ENCODE measurements at places on chromosomes 5 and 9.

DNA sequence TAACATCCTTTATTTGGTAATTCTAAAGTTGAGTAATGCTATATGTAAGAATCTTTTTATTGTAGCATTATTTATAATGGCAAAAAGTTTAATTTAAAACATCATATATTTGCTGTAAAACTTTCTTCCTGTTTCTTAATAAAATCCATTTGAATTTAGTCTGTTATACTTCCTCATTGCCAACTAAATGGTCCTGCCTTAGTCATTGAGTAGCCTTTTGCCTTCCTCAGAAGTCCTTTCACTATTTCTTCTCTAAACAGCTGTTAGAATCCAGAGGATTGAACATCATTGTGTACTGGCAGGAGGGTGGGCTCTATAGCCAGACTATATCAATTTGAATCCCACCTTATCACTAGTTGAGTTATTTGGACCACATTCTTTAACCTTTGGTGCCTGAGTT lies 11.0 kb downstream of the SLC44A1 start:
- DNase-seq: no peak

DNA sequence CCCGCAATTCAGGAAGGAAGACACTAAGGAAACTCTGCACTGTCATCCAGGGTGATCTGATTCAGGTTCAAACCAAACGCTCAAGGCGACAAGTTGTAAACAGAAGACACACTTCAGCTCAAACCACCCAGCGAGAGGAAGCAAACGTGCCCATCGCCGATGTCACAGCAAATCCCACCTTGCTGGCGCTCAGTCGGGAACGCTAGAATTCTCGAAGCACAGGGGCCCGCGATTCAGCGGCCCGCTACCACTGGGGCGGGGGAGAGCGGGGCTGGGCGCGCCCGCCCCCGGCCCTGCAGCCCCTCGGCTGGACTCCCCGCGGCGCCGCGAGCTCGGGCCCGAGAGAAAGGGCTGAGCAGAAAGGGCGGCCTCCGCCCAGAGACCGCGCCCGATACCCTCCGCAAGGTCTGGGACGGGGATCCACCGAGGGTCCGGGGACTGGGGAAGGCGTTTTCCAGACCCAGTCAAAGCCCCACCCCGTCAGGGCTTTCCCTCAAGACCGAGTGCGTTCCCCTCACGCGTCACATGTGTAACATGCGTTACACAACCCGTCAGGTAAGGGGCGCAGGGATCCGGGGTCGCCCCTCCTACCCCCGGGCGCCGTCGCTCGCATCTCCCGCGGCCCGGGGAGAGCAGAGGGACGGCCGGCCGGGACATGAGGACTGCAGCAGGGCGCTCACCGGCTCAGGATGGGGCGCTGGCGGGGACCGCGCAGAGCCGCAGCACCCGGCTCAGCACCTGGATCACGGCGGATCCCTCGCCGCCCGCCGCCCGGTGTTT lies 469 bp downstream of the AGTPBP1 start:
- DNase-seq: peak; percentile 15

DNA sequence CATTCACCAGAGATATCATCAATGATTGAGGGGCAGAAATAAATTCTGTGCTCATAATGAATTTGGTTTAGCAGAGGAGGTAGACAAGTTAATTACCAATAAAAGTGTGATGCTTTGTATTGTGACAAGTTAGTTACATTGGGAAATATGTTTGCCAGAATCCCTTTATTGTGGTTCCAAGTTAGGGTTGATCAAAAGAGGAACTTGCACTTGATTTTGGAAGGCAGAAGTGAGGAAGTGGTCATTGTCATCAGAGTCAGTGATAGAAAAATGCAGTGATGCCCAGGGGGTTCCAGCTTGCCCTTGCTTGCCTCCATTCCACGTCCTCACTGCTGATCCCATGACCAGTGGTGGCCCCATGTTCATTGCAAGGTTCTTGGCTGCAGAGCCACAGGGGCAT lies 69.7 kb downstream of the SVEP1 start:
- no peak for DNase-seq

DNA sequence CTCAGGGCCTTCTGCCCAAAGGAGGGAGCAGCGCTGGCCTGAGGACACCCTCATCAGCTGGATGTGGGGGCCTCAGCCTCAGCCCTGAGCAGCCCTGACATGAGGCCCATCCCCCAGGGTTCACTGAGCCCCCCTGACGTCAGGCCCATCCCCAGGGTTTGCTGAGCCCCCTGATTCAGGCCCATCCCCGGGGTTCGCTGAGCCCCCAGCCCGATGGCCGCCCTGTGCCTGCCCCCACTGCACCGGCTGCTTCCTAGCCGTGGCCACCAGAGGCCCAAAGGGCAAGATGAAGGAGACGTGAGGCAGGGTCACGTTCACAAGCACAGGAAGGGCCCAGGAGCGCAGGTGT lies 19.5 kb upstream of the NSMF start:
- DNase-seq: no peak

DNA sequence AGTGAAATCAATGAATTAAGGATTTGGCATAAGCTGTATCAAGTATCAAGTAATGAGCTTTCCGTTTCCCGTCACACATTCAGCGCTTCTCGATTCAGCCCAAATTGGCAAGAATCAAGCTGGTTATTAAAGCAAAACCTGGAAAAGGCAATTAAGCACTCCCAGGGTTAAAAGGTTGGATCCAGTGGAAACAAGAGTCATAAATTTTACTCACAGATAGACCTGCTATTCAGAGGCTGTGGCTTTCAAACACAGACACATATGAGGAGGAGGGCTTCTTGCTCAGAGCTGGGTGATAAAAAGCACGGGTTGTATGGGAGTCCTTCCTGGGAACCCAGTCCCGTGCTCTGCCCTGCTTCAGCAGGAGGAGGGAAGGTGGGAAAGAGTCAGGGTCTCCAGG lies 112.3 kb upstream of the CXCL14 start:
- DNase-seq: no peak

GRCh38 chr9:113665756-113666155 lies 202.2 kb downstream of the RGS3 start:
- no peak for DNase-seq

GRCh38 chr5:8953911-8954438 lies 591.9 kb downstream of the SEMA5A start:
- DNase-seq: no peak

GRCh38 chr5:76337953-76338451 lies 65.1 kb upstream of the IQGAP2 start:
- no peak for DNase-seq

DNA sequence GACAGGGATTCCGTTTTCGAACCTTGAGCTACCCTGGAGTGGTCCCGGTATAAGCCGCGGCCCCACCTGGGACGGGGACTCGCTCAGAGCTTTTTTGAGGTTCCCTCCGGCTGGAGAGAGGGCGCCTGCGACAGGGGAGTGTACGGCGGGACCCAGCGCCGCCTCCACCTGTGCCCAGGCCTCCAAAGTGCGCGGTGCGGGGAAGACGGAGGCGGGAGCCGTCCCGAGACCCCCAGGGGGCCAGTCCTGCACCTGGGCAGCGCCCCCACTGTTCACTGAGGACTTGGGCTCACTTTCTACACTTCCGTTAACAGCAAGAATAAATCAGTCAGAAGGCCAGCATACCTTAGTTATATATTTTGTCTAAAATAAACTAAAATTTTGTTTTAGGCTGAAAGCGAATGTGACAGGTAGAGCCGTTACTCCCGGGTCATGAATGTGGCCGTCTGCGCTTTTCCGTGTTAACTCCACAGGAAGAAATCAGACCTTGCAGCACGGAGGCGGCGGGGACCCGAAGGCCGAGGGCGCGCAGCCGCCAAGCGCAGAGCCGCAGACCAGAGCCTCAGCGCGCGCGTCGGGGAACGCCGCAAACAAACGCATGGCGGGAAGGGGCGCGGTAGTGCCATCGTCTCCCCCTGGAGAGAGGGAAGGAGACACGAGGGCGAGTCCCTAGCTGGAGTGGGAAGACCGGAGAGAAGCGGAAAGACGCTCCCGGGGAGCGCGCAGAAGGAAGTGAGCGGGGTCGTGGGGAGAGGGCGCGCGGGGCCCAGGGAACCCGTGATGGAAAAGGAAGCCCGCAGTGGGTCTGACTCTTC lies 14.1 kb downstream of the TRIM7 start:
- DNase-seq: no peak
